ENCODE measurements at places on chromosomes 1 and 21.

DNA sequence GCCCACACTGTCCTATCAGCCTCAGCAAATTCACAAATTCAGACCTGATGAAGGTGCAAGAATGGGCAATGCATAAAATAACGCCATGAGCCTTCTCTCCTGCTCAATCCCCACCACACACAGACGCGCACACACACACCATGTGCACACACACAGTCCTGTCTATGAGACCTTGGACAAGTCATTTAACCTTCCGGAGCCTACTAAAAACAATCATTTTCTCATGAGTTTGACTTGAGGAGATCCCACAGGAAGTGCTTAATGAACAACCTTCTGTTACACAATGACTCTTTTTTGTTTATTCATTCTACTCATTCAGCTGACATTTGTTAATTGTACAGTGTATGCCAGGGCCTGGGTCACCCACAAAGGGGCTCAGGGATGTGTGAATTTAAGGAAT is 125.4 kb downstream of the EDEM3 start:
- no peak for DNase-seq

GRCh38 chr21:46570631-46571030 is 34.3 kb downstream of the S100B start:
- no peak for DNase-seq

GRCh38 chr1:5881526-5882222 is 110.6 kb downstream of the NPHP4 start:
- no peak for DNase-seq

DNA sequence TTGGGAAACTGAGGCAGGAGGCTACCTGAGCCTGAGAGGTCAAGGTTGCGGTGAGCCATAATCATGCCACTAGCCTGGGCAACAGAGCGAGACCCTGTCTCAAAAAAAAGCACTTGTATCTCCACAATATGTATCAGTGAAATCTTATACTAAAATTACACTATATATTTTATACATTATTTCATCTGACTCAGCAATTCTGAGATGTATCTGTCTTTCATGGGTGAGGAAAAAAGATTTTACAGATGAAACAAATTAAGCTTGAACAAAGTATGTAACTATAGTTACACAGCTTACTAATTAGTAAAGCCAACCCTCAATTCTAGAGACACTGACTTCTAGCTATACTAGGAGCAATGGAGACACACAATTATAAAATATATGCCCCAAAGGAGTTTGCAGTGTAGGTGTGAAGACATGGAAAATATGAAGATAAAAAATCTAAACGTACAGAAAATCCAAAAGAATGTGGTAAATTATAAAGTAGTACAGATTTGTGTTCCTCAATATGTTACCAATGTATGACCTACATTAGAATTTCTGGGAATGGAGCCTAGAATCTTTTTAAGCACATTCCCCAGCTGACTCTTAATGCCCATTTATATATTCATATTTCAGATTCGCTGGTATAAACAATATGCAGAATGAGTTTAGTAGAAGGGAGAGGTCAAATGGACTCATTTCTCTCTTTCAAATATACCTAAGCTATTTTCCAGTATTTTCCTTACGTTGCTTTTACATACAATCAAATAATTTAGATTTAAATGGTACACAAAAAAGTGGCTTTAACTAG is 14.6 kb downstream of the GTF2B start:
- no peak for DNase-seq

DNA sequence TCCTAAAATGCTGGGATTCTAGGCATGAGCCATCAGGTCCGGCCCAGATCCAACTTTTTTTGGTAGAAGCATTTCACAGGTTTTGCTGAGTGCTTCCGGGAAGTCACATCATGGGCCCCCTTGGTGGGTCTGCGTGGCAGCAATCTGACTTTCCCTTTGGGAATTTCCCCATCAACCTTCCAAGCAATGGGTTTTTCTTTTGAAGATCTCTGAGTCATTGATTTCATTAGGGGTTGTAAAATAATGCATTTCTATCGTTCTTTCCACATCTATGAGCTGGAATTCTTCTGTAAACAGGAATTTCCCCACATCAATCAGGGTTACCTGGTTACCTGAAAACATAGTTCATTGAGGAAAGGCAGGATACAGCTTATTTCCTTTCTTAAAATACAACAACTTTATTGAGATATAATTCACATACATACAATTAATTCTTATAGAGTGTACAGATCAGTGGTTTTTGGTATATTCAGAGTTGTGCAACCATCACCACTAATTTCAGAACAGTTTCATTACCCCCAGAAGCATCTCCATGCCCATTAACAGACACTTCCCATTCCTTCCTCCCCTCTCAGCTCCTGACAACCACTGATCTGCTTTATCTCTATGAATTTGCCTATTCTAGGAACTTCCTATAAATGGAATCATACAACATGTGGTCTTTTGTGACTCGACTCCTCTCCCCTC is 9.9 kb upstream of the ZBTB17 start:
- no peak for DNase-seq

- DNase-seq = no peak
These were observed 107.1 kb downstream of the ST3GAL3 start for GRCh38 chr1:43814401-43814800.

GRCh38 chr1:227388214-227389168 is 70.2 kb upstream of the CDC42BPA start:
- DNase-seq = no peak

GRCh38 chr1:6523566-6523965 is 30.7 kb downstream of the NOL9 start:
- peak; percentile 15 for DNase-seq

- DNase-seq = no peak
These were observed 45.9 kb downstream of the MATN1 start for GRCh38 chr1:30677471-30677870.

DNA sequence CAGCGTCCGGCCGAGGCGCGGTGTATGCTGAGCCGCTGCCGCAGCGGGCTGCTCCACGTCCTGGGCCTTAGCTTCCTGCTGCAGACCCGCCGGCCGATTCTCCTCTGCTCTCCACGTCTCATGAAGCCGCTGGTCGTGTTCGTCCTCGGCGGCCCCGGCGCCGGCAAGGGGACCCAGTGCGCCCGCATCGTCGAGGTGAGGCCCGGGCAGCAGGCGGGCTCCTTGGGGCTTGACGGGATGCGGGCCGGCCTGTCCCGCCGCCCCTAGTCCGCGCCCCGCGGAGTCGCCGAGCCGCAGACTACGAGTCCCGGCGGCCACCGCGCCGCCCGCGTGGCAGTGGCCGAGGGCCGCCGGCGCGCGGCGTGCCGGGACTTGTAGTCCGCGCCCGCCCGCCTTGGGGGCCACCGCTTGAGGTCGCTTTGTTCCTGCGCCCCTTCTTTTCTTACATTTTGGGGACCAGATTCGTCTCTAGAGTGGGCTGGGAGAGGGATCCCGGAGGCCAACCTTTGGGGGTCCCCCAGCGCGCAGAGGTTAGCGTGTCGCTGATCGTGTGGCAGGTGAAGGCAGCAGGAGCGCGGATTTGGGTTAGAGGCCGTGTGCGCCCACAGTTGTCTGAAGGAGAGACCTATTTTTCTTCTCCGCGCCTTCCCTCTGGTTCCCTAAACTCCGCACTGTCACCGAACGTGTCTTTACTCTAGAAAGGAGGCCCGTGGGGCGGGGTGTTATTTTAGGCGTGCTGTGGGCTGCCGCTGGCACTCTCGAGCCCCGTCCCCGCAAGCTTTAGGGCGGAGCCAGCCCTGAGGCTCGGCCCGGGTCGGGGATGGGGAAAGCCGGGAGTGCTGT is 553 bp downstream of the CMPK1 start:
- DNase-seq = peak; percentile 85

DNA sequence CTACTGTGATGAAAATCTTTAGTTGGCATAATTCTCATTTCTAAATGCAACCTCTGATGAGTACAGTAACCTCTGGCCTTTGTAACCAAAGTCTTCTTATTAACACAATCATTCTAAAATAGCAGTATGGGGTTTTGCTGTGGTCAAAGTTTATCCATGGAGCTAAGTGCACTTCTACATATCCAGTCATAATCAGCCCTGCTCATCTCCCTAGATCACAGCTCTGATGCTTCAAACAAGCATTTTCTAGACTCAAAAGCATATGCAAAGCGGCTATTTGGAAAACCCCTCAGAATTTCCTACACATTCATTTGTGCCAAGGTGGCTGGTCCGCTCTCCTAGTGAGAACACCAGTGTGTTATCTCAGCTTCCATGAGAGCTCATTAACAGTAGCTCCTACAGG is 418.6 kb downstream of the MRPL39 start:
- no peak for DNase-seq

GRCh38 chr1:236733653-236734052 is 47.4 kb downstream of the ACTN2 start:
- no peak for DNase-seq

DNA sequence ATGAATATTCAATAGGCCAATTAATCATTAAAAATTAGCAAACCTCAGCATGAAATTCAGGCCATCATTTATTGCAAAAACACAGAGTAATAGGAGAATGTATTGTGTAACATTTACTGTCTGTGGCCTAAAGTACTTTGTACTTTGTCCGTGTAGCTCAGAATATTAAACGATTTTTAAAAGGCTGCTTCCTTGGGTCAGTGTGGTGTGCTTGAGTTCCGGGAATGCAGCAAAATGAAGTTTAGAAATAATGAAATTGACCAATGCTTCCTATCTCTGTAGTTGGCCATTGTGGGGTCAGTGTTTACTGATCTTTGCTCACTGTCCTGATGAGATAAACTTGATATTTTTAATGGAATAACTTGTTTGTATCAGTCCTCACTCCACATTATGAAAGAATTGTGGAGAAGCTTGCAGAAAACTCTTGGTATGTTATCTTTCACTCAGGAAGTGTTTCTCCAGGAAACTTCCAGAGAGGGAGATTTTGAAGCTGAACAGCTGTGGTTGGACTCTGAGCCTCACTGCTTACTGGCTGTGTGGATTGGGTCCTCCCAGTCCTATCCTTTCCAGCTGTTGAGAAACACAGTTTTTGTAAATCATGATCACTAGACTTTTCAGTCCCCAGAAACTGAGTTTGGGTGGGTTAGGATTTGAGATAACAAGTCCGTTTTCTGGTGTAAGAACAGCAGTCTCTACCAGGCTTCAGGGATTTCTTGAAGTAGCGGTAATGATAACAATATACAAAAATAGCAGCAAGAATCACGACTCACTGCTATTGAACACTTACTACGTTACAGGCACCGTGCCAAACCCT is 19.2 kb upstream of the MTARC1 start:
- no peak for DNase-seq

DNA sequence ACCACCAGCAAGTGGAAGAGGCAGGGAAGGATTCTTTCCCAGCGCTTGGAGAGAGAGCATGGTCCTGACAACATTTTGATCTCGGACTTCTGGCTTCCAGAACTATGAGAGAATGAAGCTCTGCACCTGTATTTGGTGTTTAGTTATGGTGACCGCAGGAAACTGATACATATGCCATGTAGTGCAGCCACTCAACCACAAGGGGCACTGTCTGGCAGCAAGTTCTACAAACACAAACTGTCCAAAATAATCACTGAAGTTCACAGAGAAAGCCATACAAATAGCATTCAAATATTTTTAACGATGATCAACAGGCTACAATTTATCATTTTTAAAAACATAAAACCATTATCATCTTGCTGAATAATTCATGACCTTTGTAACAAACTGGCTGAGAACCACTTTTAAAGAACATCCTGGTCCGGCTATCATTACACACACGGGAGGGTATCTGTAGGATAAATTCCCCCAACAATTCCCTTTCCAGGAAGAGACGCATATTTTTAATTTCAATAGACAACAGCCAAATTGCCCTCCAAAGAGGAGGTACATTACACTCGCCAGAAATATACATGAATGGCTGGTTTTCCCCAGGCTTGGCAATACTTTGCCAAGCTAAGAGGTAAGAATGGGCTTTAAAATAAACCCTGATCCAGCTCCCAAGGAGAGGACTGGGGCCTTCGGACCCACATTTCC is 9.2 kb upstream of the CBR3 start:
- peak; percentile 47 for DNase-seq

DNA sequence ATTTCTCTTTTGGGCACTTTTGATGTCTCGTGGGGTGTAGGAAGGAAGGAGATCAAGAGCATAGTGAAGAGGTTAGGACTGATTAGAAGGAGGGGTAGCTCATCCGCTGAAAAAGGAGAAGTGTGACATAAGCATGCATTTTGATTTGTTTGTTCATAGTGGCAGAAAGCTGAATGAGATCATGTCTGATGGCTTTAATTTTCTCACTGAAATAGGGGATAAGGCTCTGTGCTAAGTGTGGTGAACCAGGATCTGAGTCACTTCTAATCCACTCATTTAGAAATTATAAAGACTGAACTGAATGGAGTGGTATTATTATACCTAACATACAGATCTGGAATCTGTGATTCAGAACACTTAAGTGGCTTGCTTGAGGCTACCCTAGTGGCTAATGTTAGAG is 344.5 kb downstream of the PDE4B start:
- DNase-seq = no peak

DNA sequence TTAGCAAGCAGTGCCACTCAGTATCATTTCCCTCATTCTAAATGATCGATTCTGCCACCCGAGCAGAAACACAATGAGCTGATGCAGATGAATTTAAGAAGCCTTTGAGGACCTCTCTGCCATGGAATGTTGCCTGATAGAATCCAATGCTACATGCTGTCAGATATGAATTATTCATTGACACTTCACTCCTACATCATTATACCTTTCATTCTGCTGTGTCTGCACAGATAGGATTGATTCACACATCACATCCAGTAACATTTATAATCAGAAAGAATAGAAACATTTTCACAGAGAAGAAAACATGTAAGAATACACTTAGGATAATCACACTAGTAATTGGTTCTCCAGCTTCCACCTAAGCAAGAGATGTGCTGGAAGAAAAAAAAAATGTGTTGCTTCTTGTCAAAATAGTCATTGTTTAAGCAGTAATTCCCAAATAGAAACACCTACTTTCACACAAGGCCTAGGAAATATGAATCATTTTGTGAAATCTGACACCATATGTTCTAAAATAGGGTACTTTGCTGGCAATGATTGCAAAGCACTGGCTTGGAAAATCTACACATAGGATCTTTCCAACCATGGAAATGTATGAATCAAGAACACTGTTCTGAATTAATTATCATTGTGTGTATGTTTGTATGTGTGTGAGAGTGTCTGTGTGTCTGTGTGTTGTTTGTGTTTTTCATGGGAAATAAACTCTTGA is 110.1 kb downstream of the GRIK1 start:
- no peak for DNase-seq

GRCh38 chr1:209737118-209737505 is 18.7 kb upstream of the TRAF3IP3 start:
- no peak for DNase-seq

GRCh38 chr21:26914557-26914956 is 52.3 kb downstream of the ADAMTS5 start:
- no peak for DNase-seq

- DNase-seq = no peak
These were observed 35.2 kb upstream of the CTPS1 start for GRCh38 chr1:40944326-40944725.

GRCh38 chr1:64337926-64338325 is 132.0 kb upstream of the CACHD1 start:
- DNase-seq = no peak

- no peak for DNase-seq
These were observed 1.9 kb downstream of the LY9 start for GRCh38 chr1:160797861-160798273.

Measured in hematopoietic multipotent progenitor cell treated with erythropoietin and hydrocortisone succinate and interleukin-3 and kit ligand, for 17 days (in vitro differentiated cells).